ENCODE measurements at places on chromosomes 11 and 22.

DNA sequence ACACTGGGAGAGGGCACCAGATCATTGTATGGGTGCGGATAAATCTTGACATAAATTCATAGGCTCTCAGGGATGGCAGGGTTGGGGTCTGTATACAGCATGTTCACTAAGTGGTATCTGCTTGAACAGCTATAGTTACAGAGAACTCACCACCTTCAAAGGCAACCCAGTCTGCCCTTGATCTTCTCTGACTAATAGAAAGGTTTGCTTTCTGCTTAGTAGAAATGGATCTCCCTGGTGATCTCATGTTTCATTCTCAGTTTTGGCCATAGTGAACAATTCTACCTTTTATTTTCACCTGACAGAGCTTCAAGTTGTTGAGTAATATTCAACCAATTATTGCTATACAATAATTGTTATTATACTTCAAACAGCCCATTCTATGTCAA, 32.4 kb downstream of the CNTF start:
- DNase-seq, result no peak

GRCh38 chr11:126862664-126863243, 137.8 kb downstream of the KIRREL3 start:
- no peak for DNase-seq

- DNase-seq, result no peak
Observed at GRCh38 chr11:46912526-46913150, 5.7 kb downstream of the LRP4 start.

DNA sequence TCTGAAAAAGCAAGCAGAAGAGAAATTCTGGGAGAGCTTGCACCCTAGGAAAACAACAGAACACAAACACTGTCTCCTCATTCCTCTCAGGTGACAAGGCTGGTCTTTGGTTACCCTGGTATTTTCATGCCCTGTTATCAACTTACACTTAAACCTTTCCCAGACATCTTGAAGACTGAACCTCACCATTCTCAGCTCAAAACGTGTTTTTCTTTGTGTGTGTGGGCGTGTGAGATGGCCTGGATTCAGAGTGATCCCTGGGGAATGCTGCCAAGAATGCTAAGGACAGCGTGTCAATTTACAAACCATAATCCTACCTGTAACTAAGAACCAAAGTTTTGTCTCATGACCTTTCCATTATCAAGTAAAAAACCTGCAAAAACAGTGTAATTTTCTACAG, 33.3 kb downstream of the ELF5 start:
- no peak for DNase-seq

DNA sequence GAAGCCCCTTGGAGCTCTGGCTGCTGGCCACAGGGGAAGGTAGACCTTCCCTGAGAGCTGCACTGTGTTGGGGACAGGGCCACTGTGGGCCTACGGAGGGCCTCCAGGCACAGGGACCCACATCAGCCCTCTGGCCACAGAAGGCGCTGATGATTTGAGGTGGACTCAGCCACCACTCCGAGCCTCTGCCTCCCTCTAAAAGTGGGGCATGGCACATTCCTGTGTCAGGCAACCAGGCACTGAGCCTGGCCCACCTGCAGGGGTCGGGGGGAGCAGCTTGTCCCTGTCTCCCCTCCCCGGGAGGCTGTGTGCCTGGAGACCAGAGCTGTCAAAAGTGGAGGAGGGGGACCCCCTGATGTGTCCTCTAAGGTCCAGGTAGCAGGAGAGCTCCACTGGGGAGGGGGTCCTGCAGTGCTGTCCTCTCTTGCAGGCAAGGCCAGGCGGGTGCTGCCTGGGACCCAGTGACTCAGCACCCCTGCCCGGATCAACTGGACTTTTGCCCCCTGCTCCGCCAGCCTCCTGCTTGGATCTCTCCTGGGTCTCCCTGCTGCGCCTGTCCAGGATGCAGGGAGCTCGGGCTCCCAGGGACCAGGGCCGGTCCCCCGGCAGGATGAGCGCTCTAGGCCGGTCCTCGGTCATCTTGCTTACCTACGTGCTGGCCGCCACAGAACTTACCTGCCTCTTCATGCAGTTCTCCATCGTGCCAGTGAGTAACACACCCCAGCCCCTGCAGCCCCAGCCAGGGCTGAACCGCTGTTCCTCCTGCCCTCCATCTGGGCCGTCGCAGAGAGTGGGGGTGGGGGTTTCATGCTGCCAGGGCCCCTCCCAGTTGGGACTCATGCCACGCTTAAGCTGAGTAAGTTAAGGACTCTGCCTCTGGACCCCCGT, 17.5 kb upstream of the CDKN1C start:
- DNase-seq, result no peak

- DNase-seq, result no peak
Observed at GRCh38 chr22:17570851-17571631, 7.7 kb downstream of the SLC25A18 start.

DNA sequence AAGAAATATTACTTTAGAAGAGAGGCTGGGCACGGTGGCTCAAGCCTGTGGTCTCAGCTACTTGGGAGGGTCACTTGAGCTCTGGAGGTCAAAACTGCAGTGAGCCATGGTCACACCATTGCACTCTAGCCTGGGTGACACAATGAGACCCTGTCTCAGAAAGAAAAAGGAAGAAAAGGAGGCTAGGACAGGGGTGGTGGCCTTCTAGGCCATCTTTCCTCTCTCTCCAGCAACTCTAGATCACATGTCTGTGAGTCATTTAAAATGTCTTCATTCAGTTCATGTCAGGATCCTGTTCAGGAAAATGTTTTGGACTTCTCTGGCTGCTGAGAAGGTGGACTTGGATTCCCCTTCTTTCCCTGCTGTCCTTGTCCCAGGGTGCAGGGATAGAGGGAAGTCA, 53.3 kb downstream of the PPFIA1 start:
- no peak for DNase-seq

- no peak for DNase-seq
Observed at GRCh38 chr22:35230839-35231584, 26.3 kb upstream of the HMGXB4 start.

- DNase-seq, result no peak
Observed at GRCh38 chr11:132898021-132898420, 634.3 kb downstream of the OPCML start.

DNA sequence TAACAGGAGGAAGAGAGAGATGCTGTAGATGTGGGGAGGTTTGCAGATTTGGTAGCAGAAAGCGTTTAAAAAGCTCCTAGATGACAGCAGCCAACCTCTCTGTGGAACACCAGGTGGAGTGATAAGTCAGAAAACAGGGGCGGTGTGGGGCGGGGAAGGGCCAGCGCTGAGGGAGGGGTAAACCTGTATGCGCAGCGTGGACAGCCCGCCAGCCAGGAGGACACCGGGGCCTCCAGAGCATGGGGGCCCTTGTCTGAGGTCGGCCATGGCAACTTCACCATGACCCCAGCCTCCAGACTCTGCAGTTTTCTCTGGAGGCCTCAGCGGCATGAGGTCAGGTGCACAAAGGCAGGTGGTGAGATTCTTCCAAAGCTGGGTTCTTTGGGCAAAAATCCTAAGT, 423.7 kb downstream of the BRD1 start:
- no peak for DNase-seq

DNA sequence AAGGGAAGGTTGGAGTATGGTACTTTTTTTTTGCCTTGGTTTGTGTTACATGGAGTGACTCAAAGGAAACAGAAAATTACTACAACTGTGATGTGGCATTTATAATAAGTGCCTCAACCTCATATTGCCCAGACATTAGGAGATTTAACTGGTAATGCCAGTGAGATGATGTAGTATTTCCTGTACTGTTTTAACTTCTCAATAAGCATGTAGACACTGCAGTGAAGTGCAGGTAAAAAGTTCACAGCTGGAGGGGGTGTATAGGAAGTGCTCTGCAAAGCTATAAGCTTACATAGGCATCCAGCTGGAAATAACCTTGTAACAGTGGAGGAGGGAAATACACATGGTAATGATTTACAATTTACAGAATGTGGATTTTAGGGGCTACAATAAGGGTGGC, 138.2 kb upstream of the MTMR2 start:
- DNase-seq, result no peak

- DNase-seq, result no peak
Observed at GRCh38 chr11:129591527-129591926, 215.9 kb downstream of the BARX2 start.

DNA sequence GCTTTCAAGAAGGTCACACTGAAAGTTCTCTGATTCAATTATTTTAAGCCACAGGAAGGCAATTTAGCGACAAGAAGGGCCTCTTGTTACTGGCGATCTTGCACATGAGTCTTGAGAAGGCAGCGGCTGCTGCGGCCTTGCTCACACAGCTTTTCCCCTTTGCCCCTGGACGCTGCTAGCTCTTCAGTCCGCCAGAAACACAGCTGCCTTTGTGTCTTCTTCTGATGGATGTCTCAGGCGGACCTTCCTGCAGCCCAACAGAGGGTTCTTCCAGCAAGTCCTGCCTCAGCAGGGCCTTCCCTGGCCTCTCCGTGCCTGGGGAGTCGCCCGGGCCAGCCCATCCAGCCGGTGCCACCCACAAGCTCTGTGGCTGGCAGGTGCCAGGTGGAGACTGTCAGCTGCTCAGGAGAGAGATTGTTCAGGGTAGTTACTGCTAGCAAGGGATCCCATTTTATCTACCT, 59.4 kb downstream of the PKNOX2 start:
- no peak for DNase-seq

DNA sequence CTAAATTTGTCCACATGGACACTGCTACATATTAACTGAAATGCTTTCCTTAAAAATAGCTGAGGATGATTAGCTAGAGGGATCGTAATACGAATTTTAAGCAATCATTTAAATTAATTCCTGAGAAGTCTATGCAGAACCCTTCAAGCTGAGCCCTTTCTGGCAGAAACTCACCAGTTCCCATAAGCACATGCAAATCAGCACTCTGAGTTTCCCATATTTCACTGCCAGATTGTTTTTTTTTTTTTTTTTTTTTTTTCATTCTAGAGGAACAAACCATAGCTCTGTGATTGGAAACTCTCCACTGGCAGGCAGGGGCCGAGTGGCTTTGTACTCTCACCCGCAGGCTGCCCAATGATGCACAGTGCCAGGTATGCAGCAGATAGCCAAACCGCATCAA, 145.6 kb downstream of the EFCAB6 start:
- DNase-seq, result no peak

- no peak for DNase-seq
Observed at GRCh38 chr11:36929401-36929800, 331.4 kb upstream of the RAG2 start.

DNA sequence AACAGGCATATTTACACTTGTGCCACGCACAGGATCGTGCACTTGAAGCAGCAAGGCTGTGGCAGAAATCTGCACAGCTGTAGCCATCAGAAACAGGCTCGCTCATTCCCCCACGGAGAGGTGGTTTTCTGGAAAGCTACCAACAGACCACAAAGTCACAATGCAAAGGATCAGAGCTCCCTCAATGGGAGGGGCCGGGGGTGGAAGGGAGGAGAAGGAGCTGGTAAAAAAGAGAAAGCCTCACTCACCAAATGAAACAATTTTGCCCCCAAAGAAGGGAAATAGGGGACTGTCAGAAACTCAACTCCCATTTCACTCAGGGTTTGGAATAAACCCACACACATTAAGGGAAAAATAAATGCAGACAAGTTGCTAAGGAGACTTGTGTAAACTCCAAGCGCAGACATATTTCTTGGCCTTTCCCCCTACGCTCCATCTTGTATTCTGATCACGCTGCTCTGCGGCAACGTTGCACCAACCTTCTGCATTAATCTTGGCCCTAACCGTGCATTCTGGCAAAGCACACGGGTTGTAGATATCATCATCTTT, 43.2 kb upstream of the BLID start:
- no peak for DNase-seq

DNA sequence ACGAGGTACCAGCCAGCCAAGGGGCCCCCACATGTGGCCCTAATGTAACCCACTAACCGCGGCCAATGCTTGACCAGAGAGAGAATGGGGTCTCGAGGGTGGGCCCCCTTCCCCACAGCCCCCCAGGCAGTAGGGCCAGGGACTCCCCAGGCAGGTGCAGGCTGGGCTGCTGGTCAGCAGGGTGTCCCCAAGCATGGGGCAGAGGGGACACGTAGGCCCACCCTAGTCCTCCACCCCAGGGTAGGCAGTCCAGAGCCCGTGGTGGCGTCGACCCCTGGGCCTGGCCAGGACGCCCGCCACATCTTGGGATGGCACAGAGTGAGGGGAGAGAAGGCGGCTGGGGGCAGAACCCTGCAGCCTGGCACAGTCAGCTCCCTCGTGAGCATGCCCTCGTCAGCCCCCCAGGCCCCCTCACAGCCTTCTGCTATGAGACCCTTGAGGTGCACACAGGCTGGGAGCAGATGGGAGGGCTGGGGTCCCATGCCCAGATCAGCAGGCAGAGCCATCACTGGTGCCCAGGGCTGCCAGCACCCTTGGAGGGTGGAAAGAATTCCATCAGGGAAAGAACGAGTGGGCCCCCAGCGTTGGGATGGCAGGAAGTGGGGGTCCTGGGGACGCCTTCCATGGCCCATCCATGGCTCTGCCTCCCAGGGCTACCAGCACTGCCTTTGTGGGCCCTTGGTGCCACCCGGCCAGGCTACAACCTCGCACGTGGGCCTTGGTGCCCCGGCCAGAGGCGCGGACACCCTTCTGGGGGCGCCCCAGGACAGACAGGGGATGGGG, 6.1 kb downstream of the TNNT3 start:
- no peak for DNase-seq

DNA sequence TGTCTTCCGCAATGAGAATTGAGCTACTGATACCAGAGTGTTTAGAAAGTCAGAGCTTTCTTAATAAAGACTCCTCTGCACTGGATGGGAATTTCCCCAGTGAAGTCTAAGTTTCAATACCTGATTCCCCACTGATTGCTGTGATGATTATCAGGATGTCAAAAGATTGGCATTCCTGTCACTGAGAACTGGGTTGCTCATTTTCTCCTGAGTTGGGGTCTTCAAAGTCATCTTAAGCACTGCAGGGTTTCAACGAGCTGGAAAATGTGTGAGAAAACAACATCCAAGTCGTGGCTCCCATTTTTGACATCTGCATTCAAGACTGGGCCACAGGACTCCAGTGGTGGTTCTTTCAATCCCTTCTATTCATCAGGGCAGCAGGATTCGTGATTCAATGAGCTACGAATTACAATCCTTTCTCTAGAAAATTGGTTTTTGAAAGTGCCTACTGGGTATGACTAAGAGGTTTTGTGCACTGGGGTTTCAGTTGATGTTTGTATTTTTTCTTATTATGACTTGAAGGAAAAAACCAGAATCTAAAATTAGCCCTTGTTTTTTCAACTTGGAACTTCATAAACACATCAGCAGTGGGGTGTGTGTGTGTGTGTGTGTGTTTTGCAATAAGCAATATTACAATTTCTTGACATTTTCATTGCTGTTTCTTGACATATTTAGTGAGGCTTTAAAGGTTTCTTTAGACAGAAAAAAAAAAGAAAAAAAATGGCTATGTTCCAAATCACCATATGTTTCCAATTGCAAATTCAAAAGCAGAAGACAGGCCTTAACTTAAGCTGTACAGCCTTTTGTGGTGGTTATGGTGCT, 233.0 kb downstream of the FAM76B start:
- no peak for DNase-seq

DNA sequence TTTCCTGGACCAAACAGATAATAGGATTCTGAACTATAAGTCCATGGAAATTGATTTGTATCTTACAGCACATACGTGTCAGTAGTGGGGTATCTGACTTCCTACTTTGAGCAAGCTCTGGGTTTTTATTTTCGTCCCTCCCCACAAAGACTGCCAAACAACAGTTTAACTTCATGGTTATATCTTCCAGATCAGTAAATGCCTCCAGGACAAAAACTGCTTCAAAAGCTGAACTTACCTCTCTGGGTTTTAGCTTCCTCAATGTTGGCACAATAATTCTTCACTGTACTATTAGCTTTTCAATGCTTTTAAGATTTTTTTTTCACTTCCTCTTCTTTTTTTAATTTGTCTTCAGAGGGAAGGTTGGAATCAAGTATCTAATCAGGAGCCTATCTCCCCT, 4.2 kb upstream of the DPF2 start:
- DNase-seq, result no peak

GRCh38 chr11:43825217-43825816, 55.3 kb upstream of the ALKBH3 start:
- DNase-seq, result no peak
